ENCODE measurements at places on chromosomes 2 and 18.

DNA sequence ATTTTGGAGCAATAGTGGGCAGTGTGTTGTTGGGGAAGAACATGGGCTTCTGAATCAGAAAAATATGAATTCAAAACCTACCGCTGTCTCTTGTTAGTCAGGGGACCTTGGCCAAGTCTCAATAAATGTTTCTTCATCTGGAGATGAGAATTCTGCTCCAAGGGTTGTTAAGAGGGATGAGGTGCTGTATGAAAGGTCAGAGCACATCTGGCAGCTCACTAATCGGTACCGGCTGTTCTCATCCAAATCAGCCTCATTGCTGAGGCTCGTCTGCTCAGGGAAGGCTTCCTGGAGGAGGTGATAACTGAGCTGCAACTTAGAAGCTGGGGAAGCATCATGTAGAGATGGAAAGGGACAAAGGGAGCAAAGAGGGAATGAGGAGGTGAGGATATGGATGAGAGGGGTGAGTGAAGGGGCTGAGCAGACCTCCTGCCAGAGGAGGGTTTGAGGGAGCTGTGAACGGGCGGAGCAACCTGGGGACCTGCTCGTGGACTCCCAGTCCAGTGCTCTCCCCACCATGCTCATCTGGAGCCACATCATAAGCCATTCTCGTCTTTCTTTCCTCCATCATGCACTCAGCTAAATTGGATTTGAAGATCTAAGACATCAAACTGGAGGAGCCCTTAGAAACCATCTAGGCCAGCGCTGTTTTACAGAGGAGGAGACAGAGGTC is 47.4 kb downstream of the GREB1 start:
- no peak for DNase-seq

- no peak for DNase-seq
Observed at GRCh38 chr2:178498137-178498536, 17.9 kb downstream of the PLEKHA3 start.

DNA sequence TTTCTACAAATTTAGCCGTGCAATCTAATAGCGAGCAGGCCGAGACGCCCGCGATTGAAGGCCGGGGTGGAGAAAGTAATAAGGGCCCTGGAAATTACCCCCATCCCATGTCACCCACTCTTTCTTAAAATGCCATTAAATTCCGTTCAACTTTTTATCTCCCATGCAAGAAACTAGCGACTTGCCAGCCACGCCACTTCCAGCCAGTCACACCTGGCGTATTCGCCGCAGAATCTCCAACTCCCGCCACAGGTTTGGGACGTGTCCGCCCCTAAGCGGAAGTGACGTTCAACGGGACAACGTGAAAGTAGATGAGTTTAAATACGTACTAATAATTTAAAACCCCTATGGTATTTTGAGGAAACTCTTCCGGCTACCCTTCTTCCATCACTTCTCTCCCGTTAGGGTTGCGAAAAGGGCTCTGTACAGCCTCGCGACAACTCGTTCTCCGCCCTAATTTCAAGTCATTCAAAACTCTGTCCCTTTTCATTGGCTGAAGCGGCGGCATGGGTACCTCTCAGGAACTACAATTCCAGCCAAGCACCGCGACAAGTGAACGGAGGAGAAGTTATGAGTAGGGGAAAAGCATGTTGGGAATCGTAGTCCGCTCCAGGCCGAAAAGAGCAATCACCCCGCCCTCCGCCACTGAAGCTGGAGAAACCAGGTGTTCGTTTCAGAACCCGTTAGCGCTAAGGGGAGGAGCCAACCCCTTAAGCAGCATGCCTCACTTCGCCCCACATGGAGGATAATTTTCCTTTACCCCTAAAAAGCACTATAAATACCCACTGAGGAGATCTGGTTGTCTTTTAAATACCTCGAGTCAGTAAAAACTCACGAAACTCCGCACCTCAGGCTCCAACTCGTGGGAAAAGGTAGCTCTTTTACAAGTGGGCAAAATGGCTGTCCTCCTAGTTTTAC is at the start of gene ZRANB3:
ZRANB3 (minus strand) TSS at position 906 of the 918 bp plus-strand sequence.
- peak; percentile 90 for DNase-seq

- DNase-seq: no peak
Observed at GRCh38 chr2:183105402-183106134, 18.7 kb upstream of the NUP35 start.

DNA sequence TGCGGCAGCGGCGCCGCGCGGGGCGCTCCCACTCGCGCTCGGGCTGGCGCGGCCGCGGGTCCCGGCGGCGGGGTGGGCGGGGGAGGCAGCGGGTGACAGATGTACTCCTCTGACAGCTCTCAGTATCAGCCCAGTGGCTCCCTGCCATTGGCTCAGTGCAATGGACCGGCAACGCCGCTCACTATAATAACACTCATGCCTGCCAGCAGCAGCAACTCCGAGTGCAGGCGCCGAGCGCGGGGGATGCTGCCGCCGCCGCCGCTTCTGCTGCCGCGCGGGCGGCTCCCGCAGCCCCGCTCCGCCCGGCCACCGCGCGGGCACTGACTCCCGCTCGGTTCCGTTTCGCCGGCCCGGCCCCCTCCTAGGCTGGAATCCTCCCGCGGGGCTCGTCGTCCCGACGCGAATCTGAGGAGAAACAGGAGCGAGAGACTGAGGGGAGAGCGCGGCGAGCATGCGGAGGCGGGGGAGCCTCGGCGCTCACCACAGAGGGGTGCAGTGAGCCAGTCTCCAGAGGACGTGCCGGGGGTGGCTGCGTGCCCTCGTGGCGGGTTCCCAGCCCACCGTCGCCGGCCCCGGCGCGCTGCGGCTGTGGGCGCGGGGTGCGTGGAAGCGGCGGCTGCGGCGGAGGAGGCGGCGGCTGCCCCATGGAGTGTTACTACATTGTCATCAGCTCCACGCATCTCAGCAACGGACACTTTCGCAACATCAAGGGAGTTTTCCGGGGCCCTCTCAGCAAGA is at the start of gene ZNF804A:
ZNF804A (plus strand) TSS at position 214 of the 738 bp plus-strand sequence; CDS start at position 645, 431 bp downstream.
- DNase-seq: no peak

- DNase-seq: no peak
Observed at GRCh38 chr2:213057977-213058376, 93.4 kb downstream of the IKZF2 start.

All from activated CD4-positive, CD25-positive, alpha-beta regulatory T cell treated with anti-CD3 and anti-CD28 coated beads, Interleukin-2, amount 50 U/mL, for 16 hours (primary cell).